GM06990 (cell line): ENCODE measurements at places on chromosomes 13 and 19.

GRCh38 chr13:111657013-111657412 is 336.6 kb downstream of the TEX29 start:
- DNase-seq = no peak

DNA sequence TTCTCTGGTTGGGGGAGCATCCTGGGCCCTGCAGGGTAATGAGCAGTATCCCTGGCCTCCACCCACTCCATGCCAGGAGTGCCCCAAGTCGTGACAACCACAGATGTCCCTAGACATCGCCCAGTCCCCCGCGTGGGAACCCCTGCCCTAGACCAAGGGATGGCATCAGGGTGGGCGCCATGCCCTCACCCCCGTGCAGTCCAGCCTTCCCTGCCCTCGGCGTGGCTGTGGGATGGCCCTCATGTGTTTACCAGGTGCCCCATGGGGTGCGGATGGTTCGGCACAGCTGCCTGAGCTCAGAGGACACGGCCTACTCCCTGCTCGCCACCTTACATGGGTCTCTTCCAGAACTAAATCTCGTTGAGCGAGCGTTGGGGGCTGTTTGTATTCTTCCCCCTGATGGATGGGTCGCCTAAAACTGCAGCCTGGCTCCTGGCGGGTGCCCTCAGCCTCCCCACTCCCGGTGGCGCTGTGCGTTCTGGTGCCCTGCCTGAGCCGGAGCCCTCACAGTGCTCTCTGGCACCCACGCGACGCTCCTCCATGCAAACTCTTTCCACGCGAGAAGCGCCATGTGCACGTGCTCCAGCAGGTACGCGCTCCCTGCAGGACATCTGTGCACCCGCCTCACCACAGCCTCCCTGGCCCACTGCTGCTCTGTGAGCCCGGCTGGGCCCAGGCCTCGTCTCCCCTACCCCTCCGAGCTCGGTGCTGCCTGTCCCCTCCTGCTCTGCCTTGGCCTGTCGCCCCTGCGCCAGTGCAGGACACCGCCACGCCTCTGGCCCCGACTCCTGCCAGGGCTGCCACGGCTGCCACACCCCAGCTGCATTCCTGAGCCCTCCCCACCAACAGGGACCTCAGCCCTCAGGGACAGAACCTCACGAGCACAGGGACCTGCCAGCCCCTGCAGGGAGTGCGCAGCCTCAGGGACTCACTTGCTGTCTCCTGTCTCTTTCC is 145.0 kb downstream of the KDM4B start:
- no peak for DNase-seq

DNA sequence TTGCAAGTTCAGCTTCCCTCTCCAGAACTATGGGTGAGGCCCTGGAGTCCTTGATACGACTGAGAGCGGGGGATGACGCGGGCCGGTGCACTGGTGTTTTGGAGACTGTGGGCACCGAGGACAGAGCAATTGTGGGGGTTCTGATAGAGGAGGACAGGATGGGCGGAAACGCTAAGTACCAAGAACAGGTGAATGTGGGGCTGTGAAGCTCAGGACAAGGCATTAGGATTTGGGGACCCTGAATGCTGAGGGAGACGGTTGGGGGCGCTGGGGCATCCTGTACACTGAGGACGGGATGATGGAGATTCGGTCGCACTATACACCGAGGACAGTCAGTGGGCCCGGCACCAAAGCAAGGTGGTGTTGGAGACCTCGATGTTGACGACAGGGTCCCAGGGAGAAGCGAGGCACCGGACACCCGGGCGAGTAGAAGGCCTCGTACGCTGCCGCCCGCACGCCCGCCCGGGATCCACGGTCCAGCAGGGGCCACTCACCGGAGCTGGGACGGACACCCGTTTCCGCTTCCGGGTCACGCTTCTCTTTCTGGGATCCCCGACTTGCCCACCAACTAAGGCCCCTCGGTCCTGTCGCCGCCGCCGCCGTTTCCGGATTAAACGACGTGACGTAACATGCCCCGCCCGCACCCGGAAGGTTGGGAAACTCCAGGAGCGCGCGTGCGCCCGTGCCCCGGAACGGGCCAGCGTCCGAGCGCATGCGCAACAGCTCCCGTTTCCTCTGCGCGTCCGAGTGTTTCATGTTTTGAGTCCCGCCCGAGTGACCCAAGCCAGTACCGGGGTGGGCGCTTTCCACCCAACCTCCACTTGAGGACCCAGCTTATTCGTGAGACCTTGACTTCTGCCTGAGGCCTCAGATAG is at the start of gene CHMP2A:
Gene CHMP2A (minus strand): TSS at position 612 of the 875 bp plus-strand sequence. CDS start 893 bp downstream, outside the sequence.
- peak; percentile 97 for DNase-seq

DNA sequence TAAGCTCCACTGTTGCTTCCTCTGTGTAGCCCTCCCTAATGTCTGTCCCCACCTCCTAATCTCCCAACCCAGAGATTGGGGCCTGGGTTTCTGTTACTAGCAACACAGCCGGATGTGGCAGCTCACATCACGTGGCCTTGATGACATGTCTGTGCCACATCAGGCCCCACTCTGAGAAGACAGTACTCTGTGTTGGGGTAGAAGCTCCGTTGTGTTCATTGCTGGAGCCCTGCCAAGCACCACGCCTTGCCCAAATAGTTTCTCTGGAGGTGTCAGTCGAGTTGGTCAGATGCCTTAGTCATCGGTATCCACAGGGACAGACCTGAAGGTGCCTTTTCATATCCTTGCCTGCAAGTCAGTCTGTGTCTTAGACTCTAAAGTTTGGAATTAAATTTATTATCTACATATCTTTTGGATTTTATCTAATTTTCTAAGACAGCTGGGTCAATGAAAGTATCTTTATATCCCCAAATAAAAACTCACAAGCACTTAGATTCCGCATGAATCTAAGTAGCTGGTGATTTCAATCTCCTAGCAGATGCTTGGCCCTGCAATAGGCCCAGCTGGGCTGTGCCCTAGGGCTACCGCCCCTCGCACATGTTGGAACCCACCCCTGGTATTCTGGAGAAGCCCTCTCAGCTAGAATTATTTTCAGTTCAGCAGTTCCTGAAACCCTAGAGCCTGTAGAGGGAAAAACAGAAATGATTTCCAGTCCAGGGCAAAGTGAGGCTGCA is 204.0 kb upstream of the TSHZ3 start:
- no peak for DNase-seq

- no peak for DNase-seq
Observed at GRCh38 chr13:31653730-31654129, 85.6 kb upstream of the RXFP2 start.

DNA sequence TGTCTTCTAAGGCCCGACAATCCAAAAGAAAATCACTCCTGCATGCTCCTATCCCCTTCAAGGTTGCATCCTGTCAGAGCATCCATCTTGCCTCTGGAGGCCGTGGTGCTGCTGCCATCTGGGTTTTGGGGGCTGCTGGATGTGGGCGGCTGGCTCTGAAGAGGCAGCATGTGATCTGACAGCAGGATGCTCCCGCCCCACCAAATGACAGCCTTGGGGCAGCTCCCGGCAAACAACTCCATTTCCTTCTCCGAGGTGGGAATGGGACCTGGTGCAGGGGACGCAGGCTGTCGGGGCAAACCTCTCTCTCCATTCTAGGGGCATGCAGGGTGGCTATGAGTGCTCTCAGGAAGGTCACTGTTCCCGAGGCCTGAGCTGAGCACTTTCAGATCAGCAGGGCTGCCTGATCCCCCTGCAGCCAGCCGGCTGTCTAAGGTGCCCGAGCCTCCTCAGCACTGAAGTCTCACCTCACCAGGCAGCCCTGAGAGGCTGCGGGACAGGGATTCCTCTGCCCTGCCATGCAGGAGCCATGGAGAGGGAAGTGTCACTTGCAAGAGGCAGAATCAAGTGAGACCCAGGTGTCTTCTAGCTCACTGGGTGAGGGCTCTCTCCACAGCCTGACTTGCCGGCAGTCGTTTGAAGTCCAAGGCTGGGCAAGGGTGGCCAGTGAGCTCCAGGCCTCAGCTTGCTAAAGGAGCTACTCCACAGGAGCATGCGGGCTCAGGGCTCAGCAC is 28.8 kb downstream of the TSSK6 start:
- no peak for DNase-seq

GRCh38 chr19:44587963-44588770 is 25.2 kb upstream of the IGSF23 start:
- DNase-seq = no peak

DNA sequence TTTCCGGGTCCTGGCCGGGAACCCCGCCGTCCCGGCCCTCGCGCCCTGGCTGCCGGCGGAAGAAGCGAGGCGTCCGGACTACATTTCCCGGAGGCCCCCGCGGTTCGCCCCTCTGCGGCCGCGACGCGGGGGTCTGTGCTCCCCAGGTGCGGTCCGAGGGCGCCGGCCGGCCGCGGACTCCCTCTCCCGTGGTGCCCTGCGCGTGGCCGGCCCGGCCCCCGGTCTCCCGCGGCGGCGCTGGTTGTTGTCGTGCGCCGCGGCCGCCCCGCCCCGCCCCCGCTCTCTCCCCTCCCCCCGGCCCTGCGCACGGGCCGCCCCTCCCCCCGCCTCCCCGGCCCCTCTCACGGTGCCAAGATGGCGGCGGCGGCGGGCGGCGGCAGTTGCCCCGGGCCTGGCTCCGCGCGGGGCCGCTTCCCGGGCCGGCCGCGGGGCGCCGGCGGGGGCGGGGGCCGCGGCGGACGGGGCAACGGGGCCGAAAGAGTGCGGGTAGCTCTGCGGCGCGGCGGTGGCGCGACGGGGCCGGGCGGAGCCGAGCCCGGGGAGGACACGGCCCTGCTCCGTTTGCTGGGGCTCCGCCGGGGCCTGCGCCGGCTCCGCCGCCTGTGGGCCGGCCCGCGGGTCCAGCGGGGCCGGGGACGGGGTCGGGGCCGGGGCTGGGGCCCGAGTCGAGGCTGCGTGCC is at the start of gene KMT2B:
Gene KMT2B (plus strand): TSS at position 339 of the 680 bp plus-strand sequence. CDS start 16 bp downstream, at position 355.
- DNase-seq = peak; percentile 98
